ENCODE measurements at places on chromosomes 1 and 21.

GRCh38 chr1:164644774-164645644 is 86.0 kb downstream of the PBX1 start:
- no peak for DNase-seq

GRCh38 chr1:202235856-202236837 is 42.5 kb downstream of the LGR6 start:
- DNase-seq: peak; percentile 77

DNA sequence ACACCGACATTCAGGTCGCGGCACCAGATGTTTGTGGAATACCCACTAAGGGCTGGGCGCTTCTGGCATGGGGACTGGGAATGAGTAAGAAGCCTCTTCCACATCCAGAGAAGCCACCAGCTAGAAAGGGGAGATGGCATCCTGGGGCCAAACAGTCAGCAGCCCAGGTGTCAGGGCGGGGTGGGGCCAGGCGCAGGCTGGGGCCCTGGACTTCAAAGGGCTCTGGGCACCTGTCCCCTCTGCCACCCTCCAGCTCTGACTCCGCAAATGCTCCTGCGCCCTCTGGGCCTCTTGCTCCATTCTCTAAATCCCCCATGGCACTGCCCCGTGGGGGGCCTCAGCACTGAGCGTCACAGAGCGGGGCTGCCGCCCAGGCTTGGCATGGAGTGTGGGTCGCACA is 70.4 kb downstream of the MEGF6 start:
- no peak for DNase-seq

DNA sequence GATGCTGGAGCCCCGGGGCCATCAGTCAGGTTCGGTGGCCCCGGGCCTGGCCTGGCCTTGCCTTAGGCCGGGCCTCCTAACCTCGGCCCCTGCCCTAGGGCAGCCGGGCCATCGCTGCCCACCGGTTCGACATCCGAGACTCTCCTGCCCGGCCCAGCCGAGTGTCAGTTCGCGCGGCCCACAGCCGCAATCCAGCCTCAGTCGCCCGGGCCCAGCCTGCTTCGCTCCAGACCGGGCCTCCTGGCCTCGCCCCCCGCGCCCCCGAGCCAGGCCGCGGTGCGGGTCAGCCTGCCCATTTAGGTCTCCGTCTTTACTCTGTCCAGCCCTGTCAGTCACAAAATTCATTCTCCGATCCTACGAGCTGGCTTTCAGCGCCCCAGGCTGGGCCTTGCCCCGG is 777 bp downstream of the LRRC41 start:
- DNase-seq: peak; percentile 29

DNA sequence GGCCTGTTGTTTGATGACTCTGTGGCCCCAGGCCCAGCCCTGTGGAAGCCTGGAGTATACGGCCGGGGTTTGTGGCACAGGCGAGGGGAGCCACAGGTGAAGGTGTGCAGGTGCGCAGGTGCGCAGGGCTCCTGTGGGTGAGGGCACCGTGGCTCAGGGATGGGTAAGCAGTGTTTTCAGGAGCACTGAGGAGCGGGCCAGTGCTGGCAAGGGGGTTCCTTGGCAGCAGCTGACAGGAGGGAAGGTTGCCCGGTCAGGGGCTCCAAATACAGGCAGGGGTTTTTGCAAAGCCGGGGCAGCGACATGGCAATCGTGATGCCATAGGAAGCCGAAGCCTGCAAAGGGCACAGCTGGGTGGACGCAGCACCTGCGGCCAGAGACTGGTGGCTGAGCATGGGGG is 20.7 kb downstream of the AGPAT3 start:
- DNase-seq: no peak

Data from activated CD4-positive, alpha-beta T cell treated with anti-CD3 and anti-CD28 coated beads, Interleukin-10, Interleukin-2, amounts not matched to agents 100 ng/mL and 50 ng/mL, durations not matched to agents 16 hours and 8 hours (primary cell).